Astrocyte (in vitro differentiated cells and primary cell): ENCODE measurements at places on chromosomes 2 and 18.

GRCh38 chr2:12809526-12809925, 92.8 kb downstream of the TRIB2 start:
- DNase-seq = no peak

DNA sequence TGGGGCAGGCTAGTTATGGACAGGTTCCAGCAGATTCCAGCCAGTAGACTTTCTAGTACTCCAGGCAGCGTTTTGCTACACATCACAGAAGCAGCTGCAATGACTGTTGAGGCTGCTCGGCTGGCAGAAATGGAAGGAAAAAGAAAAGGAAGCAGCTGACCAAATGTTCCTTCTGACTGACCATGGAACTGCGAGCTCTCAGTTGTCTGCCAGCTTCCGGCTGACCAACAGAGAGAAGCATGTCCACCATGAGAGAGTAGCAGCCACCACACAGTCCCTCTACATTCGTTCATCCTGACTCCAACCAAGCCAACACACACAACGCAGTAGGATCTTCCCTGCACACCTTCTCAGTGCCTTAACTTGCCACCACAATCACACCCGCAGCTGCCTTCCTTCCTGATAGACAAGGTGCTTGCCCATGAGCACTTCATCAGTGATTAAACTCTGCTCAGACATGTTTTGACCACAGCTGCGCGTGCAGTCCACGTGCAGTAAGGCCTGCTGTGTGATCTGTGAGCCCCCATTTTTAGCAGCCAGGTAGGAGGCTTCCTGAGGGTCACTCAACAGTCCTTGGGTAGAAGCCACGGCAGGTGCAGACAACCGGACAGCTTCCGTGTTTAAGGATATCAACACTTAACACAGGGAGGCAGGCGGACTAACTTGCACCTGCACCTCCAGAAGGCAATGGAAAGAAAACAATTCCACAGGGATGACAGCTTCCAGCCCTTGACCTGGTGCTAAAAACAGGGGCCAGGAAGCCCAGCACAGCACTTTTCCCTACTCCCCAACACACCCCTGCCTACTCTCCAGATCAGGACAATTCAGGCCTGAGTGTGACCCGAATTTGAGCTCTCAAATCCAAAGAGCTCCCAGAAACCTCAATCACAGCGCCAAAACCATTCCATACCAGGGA, 996 bp downstream of the TGFBRAP1 start:
- DNase-seq = no peak

GRCh38 chr18:74994502-74995418, 214.2 kb downstream of the PTGR3 start:
- DNase-seq = peak; percentile 25

- no peak for DNase-seq
Observed at GRCh38 chr2:67792681-67793091, 270.1 kb downstream of the C1D start.

DNA sequence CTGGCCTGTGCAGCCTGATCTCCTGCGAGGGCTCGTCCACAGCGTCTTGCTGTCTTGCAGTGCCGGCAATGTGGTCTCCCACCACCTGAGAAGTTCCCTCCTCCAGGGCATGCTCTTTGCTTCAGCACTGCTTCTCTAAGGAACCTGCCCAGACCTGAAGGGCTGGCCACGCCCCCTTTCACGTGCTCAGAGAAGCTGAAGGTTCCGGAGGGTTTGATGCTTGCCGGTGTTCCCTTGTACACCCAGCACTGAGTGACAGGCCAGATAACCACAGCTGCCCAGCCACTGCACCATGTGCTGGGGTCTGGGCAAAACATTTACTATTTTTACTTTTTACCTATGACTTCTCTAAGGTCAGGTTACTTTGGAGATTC, 1.7 kb upstream of the POLR2D start:
- DNase-seq = no peak

- DNase-seq = no peak
Observed at GRCh38 chr2:104049981-104050380, 803.9 kb upstream of the POU3F3 start.

DNA sequence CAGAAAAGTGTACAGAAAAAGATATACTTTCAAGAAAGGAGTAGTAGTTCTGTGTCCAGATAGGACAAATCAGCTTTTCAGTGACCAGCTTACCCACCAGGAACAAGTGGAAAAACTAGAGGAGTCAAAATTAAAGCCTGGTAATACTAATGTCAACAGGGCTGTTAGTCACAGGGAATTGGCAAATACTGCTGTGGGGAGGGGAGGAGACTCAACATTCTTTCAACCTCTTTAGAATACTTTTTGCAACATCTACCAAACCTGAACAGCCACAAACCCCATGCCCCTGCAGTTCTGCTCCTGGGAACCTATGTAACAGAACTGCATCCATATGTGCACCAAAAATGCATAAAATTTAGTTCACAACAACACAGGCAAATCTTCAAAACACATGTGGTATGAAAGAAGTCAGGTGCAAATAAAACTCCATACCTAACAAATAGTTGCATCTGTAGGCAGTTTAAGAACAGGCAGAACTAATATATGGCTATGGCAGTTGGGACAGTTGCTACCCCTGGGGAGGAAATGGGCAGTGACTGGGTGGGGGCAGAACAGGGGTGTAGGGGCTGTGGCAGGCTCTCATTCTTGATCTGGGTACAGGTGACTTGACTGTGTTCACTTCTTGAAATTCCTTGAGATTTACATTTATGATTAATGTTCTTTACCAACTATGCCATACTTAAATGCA, 9.7 kb downstream of the CMPK2 start:
- DNase-seq = no peak

- DNase-seq = peak; percentile 14
Observed at GRCh38 chr2:166088634-166089033, 39.2 kb downstream of the SCN1A start.

GRCh38 chr2:79799729-79800128, 286.9 kb downstream of the CTNNA2 start:
- DNase-seq = no peak

GRCh38 chr2:127581050-127581345, 45.5 kb downstream of the MYO7B start:
- DNase-seq = no peak
